M059J (cell line): ENCODE measurements at places on chromosomes 6 and 20. TPM values are rescaled to one million over a fixed set of nuclear protein-coding genes. Genes with fewer than 3 reads are reported as not detected.
A peak's percentile ranks its signal among the peaks of the same experiment; 100 is the strongest.

DNA sequence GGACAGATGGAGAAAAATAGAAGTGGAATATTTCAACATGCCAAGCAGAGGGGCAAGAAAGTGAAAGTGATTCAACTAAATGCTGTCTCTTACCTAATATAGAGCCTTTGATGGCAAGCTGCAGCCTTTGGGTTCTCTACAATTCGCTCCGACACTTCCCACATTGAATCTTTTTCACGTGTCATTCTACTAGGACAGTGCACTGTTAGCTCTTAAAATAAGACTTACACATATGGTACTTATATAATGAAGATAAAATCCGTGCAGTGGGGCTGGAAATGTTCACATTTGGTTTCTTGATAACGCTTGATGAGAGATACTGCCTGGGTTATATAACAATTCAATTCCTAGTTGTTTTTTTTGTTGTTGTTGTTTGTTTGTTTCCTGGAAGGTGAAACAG is 502.4 kb downstream of the LMBRD1 start:
- DNase-seq = no peak

GRCh38 chr6:88520017-88520338 is 353.8 kb upstream of the CNR1 start:
- no peak for DNase-seq

SLC35D3 gene
- not detected in 2 replicates for total RNA-seq

OR2B6 gene
- total RNA-seq = 0.15 and 0.27 TPM in 2 replicates

- no peak for DNase-seq
These were observed 37.2 kb upstream of the PLCB1 start for GRCh38 chr20:8094850-8095249.

GRCh38 chr6:77492530-77492929 is 29.2 kb upstream of the HTR1B start:
- DNase-seq = no peak

DNA sequence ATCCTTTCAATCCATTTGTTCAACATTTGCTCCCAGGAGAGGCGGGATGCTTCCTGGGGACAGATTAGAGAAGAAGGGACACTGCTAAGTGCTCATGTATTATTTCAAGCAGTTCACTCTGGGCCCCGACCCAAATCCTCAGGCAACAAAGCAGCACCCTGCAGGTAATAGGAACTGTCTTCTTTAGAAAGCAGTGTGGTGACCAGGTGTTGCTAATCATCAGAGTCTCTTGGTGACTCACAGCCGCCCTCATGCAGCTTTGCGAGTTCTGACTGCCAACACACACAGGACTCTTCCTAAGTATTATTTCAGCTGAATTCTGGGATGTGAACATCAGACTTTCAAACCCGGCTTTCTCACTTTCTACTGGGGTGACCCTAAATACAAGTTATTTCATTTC is 356.4 kb downstream of the PRKN start:
- DNase-seq = no peak

GRCh38 chr6:87922947-87923330 is 124.7 kb upstream of the SPACA1 start:
- no peak for DNase-seq

DNA sequence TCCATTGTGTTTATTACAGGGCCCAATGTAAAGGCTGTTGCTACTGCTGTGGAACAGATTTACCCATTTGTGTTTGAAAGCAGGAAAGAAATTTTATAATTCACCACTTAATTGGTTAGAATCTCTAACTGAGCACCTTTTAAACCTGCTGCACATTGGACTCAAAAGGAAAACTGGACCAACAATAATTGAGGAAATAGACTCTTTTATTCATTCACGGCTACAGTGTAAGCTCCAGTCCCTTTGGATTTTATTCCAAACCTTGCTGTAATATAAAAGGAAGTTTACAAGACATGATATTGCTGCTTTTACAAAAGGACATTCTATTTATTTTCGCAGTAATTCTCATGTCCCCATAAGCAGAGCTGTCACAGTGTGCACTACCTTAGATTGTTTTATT is 33.9 kb downstream of the TBPL1 start:
- no peak for DNase-seq

- no peak for DNase-seq
These were observed 165.4 kb downstream of the DST start for GRCh38 chr6:56477241-56477640.

DNA sequence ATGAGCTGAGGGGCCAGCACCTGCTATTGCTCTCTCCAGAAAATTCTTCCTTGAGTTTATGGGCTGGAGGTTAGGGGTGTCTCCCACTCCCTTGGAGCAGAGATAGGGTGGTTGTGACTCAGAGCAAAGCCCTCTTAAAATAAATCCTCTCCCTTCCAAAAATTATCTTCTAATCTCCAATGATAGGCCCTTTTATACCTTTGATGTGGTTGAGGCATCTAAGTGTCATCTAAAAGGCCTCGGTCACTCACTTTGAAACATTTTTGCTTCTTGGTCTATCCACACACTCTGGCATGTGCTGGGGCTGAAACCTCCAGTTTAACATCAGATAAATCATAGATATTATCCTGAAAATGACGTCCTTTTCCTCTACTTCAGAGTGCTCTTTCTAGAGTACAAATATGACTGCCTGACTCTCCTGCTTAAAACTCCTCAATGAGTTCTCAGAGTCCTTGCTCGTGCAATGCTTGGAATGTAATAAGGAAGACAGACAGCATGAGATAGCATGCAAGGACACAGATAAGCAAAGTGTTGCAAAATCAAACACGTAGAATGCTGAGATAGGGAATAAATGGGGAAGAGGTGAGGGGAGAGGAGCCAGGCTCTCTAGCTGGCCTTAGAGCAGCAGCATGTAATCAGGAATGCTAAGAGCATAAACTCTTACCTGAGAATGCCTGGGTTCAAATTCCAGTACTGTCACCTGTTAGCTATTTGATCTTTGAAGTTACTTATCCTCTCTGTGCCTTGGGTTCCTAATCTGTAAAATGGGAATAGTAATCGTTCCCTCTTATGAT is 374.1 kb upstream of the CITED2 start:
- DNase-seq = peak; percentile 64

- peak; percentile 91 for DNase-seq
These were observed 60.4 kb upstream of the AKAP12 start for GRCh38 chr6:151179321-151179720.

GRCh38 chr20:58228484-58229197 is at the start of gene ANKRD60:
ANKRD60 (minus strand) TSS chr20:58228653; CDS start chr20:58228653, 0 bp downstream.
- DNase-seq = no peak

GRCh38 chr6:36054956-36055355 is 27.3 kb downstream of the MAPK14 start:
- no peak for DNase-seq

DNA sequence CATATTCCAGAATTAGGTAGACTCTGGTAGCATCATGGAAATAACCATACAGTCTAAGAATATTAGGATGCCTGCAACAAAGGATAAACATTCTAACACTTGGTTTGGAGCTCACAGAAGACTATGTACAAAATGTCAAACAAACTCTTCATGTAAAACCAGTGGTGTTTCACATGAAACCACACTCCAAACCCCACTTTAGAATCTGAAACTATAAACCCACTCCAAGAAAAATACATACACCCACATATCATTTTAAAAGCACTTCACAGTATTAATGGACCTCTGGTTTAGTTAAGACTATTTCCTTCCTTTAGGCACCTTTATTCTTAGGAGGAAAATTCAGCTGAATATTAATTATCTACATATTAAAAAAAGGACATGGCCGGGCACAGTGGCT is 10.5 kb downstream of the AURKA start:
- DNase-seq = no peak

DNA sequence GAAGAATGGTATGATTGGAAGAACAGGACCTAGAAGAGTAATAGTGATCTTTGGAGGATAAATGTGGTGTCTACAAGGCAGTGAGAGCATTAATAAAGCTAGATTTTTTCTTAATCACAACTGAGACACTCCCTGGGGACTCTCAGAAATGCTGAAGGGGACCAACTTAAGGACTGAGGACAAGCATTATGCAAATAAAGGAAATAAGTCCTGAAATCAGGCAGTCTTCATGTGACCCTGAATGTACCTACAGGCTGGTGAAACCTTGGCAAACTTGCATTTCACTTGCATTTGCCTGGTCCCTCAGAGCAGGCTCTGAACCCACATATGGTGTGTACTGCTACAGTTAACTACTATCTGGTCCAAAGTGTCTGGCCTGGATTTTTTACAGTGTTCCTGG is 19.3 kb upstream of the TTK start:
- DNase-seq = no peak

DNA sequence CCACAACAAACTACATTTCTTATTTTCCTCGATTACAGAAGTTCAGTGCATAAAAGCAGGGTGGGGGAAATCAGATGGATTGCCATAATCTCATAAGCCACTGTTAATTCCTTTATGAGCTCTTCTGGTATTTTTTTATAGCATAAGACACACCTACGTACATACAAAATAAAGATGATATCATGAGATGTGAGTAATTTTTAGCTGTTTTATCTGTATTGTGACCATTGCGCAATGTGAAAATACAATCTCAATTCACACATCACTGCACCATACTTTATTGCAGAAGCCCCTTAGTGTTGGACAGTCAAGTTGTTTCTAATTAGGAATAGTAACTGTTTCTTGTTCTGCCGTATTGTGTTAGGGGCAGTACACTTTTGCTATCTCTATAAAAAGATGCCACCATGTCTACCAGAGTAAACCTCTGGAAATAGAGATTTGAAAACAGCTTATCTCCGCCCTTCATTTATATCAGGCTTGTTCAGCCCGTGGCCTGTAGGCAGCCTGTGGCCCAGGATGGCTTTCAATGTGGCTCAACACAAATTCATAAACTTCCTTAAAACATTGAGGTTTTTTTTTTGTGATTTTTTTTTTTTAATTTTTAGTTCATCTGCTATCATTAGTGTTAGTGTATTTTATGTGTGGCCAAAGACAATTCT is 90.4 kb downstream of the FARS2 start:
- no peak for DNase-seq

- no peak for DNase-seq
These were observed 762 bp upstream of the TCEA2 start for GRCh38 chr20:64062276-64062595.

RFX6 gene
- total RNA-seq = not detected in 2 replicates

DNA sequence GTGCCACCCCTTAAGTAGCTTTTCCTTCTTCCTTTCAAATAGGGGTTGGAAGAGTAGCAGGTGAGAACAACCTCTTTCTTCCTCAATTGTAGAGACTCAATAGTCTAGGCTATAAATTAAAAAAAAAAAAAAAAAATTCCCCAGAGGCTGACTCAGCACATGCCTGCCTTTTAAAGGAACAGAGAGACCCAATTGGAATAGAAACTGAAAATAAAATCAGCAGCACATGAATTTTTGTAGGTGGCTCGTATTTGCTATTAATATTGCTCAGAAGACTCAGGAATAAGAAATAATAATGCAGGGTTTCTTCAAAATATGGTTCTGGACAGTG is 19.3 kb downstream of the TOP1 start:
- DNase-seq = peak; percentile 75

SYNGAP1 gene
- 2.5 and 5.7 TPM in 2 replicates for total RNA-seq

- no peak for DNase-seq
These were observed 145.1 kb downstream of the CLIC5 start for GRCh38 chr6:45870531-45870930.
